Cerebellar cortex (tissue), 1 donor: ENCODE measurements at places on chromosomes 2 and 18.
A peak's percentile ranks its signal among the peaks of the same experiment; 100 is the strongest.

DNA sequence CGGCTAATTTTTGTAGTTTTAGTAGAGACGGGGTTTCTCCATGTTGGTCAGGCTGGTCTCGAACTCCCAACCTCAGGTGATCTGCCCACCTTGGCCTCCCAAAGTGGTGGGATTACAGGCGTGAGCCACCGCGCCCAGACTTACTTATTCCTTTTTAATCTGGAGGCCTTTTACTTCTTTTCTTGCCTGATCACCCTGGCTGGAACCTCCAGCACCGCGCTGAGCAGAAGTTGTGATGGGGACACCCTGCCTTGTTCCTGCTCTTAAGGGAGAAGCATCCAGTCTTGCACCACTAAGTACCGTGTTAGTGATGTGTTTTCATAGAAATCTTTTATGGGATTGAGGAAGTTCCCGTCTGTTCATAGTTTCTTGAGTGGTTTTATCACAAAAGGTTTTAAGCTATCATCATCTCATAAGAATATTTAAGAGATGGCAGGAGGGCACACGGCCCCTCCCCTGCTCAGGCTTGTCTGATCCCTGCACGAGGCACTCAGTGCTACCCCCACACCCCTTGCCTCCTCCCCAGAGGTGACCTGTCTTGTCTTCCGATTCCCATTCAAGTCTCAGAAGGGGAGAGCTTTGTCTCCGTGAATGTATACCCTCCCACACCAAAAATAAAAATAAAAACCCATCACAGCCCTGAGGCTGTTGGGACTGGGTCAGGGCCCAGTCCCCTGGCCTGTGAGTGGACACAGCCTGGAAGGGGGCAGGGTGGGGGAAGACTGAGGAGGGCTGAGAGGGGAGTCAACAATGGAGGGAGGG lies 65.3 kb upstream of the SMAD7 start:
- DNase-seq: no peak

DNA sequence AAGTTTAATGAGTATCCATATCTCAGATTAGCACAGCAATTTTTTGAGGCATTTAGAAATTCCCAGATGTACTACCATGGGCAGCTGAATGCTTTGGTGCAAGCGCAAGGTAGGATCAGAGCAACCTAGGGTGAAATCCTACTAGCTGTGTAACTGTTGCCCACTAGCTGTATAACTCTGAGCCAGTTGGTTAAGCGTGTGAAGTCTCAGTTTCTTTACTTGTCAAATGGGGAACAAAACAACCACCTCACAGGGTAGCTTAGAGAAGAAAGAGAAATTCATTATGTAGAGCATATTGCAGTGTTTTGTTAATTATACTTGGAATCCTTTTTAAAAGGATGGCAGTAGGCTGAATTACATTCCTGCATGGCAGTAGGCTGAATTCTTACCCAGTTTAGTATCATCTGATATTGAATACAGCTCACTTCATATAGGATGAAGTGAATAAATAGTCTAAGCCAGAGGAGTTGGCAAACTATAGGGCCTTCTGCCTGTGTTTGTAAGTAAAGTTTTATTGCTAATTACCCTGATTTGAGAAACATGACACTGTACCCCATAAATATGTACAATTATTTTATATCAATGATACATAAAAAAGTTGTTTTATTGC lies 180.7 kb downstream of the PLCL1 start:
- no peak for DNase-seq

- DNase-seq: no peak
Measured at GRCh38 chr2:190695739-190696138, 46.9 kb downstream of the NAB1 start.

- no peak for DNase-seq
Measured at GRCh38 chr2:215579809-215580208, 143.9 kb upstream of the FN1 start.

- DNase-seq: no peak
Measured at GRCh38 chr18:71352618-71353017, 1063.8 kb downstream of the SOCS6 start.

- no peak for DNase-seq
Measured at GRCh38 chr18:39497821-39498220, 1932.2 kb upstream of the CELF4 start.

DNA sequence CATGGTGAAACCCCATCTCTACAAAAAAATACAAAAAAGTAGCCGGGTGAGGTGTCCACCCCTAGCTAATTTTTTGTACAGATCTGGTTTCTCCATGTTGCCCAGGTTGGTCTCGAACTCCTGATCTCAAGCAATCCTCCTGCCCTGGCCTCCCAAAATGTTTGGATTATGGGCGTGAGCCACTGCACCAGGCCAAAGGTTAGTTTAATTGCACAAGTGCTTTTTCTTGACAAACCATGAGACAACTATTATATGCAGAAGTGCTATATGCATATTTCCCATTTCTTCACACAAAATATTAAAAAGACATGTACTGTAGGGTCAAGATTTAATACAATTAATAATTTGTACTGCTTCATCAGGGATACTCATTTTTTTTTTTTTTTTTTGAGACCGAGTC lies 5.0 kb upstream of the GGCX start:
- no peak for DNase-seq

GRCh38 chr2:157747695-157748370 lies 119.2 kb upstream of the ACVR1C start:
- DNase-seq: no peak

GRCh38 chr2:1915746-1916145 lies 171.4 kb upstream of the PXDN start:
- no peak for DNase-seq

GRCh38 chr2:112606547-112606946 lies 22.1 kb downstream of the CHCHD5 start:
- no peak for DNase-seq

DNA sequence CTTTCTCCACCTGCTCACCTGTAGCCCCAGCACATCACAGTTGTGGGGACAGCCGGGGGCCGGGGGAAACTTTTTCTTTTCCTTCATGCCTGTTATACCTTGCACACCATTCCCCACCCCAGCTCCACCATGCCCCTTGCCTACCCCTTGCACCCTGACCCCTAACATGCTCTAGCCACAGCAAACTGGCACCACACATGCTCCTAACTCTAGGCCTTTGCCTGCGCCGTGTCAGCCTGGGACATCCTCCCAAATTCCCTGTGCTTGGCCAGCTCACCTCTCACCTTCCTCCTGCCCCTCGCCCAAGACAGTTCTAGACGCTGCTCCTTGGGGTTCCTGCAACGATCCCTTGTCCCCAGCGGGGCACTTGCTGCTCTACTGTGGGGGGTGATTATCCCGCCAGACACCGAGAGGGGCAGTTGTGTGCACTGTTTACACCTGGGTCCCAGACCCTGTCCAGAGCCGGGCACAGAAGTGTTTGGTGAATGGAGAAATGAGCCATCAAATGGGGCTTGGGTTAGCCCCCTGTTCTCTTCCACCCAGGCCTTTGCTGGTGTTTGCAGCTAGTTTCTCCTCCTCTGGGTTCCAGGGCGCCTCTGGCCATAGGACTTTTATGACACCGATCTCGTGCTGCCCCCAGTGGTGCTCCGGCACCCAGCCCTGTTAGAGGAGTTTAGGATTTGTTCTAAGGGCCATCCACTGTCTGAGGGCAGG lies 129.8 kb downstream of the CTIF start:
- no peak for DNase-seq

DNA sequence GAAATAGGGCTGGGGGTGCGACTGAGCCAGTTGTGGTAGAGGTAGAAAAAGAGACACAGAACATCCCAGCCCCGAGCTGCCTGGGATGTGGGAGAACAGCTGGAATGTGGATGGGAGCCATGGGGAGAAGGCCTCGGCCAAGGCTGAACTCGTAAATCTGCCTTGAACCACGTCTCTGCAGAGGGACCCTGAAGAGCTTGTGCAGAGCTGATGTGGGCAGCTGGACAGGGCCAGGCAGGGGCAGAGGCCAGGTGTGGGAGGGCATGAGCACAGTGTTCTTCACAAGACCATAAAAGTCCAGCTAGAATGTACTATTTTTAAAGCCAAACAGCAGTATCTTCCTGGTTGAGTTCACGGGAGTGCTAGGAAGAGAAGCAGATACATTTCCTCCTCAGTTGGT lies 5.7 kb downstream of the TCF23 start:
- no peak for DNase-seq

DNA sequence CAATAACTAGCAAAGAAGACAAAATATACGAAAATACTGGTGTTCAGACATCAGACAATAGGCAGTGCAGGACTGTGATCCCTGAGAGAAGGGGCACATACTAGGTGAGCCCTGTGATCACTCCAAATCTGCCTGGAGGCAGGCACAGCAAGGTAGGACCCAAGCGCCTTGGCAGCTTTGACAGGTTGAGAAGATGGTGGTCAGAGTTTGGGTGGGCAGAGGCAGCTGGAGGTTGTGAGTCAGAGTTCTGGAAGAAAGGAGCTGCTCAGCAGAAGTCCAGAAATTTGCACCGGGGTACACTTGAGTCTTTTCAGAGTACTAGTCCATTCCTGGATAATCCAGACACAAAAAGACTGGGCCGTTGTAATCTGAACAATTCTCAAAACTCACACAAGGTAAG lies 14.0 kb downstream of the KIF1A start:
- DNase-seq: no peak

- no peak for DNase-seq
Measured at GRCh38 chr2:45973426-45973825, 322.0 kb downstream of the PRKCE start.

DNA sequence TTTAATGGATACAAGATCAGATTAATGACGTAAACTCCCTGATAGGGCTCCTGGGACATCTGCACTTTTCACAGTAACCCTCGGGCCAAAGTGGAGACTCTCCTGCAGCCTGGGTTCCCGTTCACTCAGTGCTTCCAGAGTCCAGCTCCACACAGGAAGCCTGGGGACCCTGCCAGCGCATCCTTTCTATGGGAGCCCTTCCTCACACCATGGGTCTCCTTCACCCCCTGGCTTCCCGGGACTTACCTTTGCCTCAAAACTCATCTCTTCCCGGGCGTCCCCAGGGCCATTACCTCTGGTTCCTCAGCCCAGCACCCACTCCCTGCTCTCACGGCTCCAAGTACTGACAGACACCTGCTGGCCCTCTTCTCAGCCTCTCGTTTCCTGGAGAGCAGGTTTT lies 40.7 kb upstream of the KLF11 start:
- DNase-seq: no peak

- DNase-seq: peak; percentile 47
Measured at GRCh38 chr2:69253611-69254301, 133.3 kb downstream of the GFPT1 start.
